ENCODE measurements at places on chromosomes 7 and 10. TPM values are rescaled to one million over a fixed set of nuclear protein-coding genes. Genes with fewer than 3 reads are reported as not detected.

- no peaks in the 10 kb centered on the region for H3K36me3 ChIP-seq
- H3K4me1 ChIP-seq = no peaks in the 10 kb centered on the region
- DNase-seq = no peak
- H3K27ac ChIP-seq = no peak overlapping the region
- H3K4me3 ChIP-seq = no peak overlapping the region
These were observed 78.8 kb upstream of the PRSS1 start for GRCh38 chr7:142670511-142670910.

GRCh38 chr7:152402384-152403250 is 33.2 kb downstream of the KMT2C start:
- peaks cover 19% of the 10 kb centered on the region for H3K36me3 ChIP-seq
- no peak overlapping the region for H3K27ac ChIP-seq
- H3K4me3 ChIP-seq = no peak overlapping the region
- no peak for DNase-seq

DNA sequence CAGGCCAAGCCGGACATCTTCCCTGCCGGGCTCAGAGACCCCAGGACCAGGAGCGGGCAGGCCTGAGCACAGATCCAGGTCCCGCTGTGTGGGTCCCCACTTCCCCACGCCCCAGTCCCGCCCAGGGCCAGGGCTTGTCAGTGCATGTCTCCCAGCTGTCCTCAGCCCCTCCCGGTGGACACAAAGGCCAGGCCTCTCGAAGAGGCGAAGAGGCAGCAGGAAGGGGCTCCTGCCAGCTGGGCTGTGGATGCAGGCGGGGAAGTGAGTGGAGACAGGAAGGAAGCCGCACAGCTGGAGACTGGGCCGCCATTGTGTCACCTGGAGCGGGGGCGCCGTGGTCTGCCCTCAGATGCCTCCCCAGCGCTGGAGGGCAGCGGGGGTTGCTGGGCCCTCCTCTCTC is 4.8 kb downstream of the GRIFIN start:
- no peak overlapping the region for H3K27ac ChIP-seq
- no peaks in the 10 kb centered on the region for H3K36me3 ChIP-seq
- peaks cover 2% of the 10 kb centered on the region for H3K4me1 ChIP-seq
- no peaks in the 10 kb centered on the region for H3K27me3 ChIP-seq
- peak; percentile 79 for DNase-seq

- no peak overlapping the region for H3K27ac ChIP-seq
- H3K4me3 ChIP-seq = no peak overlapping the region
- no peaks in the 10 kb centered on the region for H3K36me3 ChIP-seq
- H3K4me1 ChIP-seq = no peaks in the 10 kb centered on the region
- DNase-seq = no peak
These were observed 268.1 kb downstream of the PRKG1 start for GRCh38 chr10:51342381-51342780.

- no peak overlapping the region for H3K27ac ChIP-seq
- H3K36me3 ChIP-seq = no peaks in the 10 kb centered on the region
- H3K4me3 ChIP-seq = no peak overlapping the region
- no peaks in the 10 kb centered on the region for H3K4me1 ChIP-seq
- DNase-seq = no peak
These were observed 239.6 kb downstream of the PRKG1 start for GRCh38 chr10:51313773-51314478.

- H3K27me3 ChIP-seq = no peaks in the 10 kb centered on the region
- no peaks in the 10 kb centered on the region for H3K4me1 ChIP-seq
These were observed 14.0 kb downstream of the C10orf88 start for GRCh38 chr10:122939856-122940543.

DNA sequence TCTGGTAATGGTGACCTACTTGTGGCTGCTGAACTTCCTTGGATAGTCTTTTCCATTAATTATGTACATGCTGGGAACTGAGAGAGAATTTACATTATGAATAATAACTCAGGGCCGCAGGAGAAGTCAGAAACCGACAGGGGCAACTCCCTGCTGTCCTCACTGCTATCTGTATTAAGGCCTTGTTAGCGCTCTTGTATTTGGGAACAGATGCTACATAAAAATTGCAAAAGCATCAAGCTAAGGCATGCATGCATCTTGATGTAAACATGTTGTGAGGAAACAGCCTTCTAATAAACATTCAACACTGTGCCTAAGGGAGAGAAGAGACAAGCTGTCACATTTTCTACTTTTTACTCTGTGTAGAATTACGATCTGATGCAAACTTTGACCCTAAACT is 158.4 kb downstream of the PARD3 start:
- H3K27ac ChIP-seq = peak overlapping the region; percentile 4
- peaks cover 21% of the 10 kb centered on the region for H3K4me1 ChIP-seq
- no peak overlapping the region for H3K4me3 ChIP-seq
- no peaks in the 10 kb centered on the region for H3K36me3 ChIP-seq
- DNase-seq = no peak
- no peaks in the 10 kb centered on the region for H3K27me3 ChIP-seq

DNA sequence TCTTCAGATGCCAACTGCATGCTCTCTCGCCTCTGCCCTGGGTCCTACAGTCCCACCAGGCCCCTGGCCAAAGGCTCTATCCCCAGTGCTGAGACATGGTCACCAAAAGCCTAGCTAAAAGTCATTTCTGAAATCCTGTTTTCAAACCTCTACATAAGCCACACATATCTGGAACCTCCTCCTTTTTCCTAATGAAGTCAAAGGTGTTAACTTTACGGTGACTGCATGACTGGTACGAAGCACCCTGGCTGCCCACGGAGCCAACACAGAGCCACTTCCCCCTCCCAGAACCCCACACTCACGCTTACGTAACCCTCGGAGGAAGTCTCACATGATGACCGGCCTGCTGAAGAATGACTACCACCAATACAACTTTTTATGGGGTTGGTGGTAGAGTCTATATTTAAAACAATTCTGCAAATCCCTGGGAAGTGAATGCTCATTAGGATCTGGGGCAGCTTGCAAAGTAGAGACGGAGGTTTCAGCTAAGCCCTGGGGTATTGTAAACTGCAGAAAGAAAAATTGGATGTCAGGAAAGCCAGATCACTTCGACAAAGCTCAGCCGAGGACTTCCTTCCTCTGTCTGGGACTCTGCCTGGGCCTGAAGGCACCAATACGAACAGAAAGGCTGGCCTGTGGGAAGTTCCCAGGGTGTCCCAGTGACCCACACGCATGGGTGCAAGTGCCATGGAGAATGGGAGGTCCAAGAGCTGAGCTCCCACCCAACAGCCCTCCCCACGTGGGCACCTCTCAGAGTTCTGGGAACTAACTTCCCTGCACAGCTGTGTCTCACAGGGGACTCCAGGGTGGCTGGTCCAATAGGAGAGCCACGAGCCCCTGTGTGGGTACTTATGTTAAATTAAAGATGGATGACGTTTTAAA is 50.7 kb downstream of the PDGFA start:
- DNase-seq = no peak
- no peaks in the 10 kb centered on the region for H3K27me3 ChIP-seq
- H3K4me3 ChIP-seq = no peak overlapping the region
- no peak overlapping the region for H3K27ac ChIP-seq

DNA sequence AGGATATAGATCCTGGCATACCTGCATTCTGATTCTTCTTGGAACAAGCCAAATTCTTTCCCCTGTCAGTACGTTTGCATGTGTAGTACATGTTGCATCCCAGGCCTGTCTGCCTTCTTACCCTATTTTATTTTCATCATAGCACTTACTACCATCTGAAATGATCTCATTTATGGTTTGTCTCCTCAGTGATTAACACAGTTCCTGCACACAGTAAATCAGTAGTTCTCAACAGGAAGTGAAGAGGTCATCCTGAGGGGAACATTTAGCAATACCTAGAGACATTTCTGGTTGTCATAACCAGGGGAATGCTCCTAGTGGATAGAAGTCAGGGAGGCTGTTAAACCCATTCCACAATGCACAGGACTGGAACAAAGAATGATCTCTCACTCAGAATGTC is 38.2 kb upstream of the SLC26A4 start:
- H3K4me3 ChIP-seq = no peak overlapping the region
- no peaks in the 10 kb centered on the region for H3K27me3 ChIP-seq

- H3K4me1 ChIP-seq = no peaks in the 10 kb centered on the region
- no peak for DNase-seq
- H3K27ac ChIP-seq = no peak overlapping the region
These were observed 37.3 kb upstream of the MAP3K8 start for GRCh38 chr10:30396698-30397097.

DNA sequence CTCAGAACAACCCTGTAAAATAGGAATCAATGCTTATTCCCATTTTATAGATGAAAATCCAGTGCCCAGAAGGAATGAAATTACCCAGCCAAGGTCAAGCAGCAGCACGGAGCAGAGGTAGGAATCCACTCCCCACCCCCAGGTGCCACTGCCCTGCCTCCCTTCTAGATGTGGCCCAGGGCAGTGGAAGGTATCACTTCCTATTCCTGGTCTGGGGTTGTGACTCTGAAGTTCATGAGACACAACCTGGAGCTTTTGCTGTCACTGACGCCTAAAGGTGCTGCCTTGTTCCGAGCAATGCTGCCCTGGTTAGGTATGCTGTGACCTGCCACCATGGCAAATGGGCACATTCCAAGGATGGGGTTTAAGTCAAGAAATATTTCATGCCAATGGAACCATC is 53.6 kb downstream of the PIK3AP1 start:
- no peak for DNase-seq
- no peaks in the 10 kb centered on the region for H3K36me3 ChIP-seq
- no peak overlapping the region for H3K4me3 ChIP-seq
- H3K27ac ChIP-seq = no peak overlapping the region
- no peaks in the 10 kb centered on the region for H3K27me3 ChIP-seq

DNA sequence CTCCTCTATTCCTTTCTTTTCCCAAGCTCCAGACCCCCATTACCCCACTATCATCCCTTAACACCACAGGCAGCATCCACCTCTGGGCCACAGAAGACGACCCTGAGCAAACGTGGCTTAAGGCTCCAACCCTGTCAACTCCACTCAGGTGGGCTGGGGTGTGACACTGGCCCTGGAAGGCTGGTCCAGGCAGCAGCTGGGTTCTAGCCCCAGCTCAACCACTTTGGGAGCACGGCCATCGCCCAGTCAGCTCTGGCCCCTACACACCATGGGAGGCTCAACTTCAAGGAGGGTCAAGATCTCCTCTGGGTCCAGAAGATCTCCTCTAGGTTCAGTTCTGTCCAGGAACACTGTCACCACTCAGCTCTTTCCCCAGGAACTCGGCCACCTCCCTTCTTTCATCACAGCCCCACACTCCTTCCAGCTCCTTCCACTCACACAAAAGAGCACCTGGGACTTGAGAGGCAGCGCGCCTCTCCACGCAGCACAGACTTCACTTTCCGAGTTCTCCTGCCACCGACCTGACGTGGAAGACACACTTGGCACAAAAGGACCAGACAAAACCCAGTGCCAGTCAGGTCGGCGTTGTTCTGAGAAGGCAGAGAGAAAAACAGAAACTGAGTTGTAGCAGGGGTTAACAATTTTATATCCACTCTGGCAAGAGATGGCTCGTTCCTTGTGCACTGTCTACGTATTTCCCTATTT is 84.1 kb downstream of the CTBP2 start:
- H3K4me3 ChIP-seq = no peak overlapping the region
- H3K36me3 ChIP-seq = peaks cover 81% of the 10 kb centered on the region
- no peak overlapping the region for H3K27ac ChIP-seq
- DNase-seq = no peak

- no peak overlapping the region for H3K4me3 ChIP-seq
- no peaks in the 10 kb centered on the region for H3K27me3 ChIP-seq
- peaks cover 85% of the 10 kb centered on the region for H3K36me3 ChIP-seq
- no peak overlapping the region for H3K27ac ChIP-seq
- DNase-seq = no peak
- no peaks in the 10 kb centered on the region for H3K4me1 ChIP-seq
These were observed 18.9 kb downstream of the SUN1 start for GRCh38 chr7:851204-851603.

DNA sequence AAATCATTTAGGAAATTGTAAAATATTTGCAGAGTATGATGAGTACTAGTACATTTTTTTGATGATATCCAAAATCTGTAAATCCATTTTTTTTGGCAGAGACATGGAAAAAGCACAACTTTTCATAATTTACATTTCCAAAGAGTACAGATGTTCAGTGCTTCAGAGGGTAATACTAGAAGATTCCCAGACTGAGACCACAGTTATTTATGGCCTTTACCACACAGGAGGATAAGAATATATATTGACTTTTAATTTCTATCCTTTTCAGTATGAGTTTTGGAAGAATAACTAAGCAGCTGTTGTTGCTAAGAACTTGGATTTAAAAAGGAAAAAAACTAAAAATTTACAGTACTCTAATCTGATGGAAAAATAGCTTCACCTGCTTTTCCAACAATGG is 61.9 kb downstream of the HGF start:
- H3K4me1 ChIP-seq = 0 out of 2 replicates have a peak, but pooled peaks cover 3% of the 10 kb centered on the region
- H3K36me3 ChIP-seq = no peaks in the 10 kb centered on the region
- H3K27ac ChIP-seq = no peak overlapping the region
- no peak for DNase-seq
- H3K27me3 ChIP-seq = no peaks in the 10 kb centered on the region

DNA sequence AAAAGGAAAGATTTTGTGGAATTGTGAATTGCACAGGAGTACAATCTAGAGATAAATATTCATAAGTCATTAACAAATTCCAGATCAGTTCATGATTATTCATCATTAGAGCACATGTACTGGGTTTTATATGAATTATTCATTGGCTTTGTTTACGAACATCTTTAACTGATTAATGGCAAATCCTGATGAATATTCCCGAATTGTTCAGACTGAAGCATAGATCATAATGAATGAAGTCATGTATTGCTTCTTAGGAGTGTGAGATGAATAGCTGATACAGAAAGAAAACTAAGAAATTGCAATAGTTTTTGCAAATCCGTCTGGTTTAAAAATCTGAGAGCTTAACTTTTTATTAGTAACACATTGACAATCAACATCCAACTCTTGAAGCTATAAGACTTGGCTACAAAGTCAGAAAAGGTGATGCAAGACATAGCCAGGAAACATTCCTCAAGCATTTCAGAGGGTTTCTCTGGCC is 183.6 kb upstream of the DGKB start:
- no peak for DNase-seq
- H3K4me1 ChIP-seq = no peaks in the 10 kb centered on the region
- no peaks in the 10 kb centered on the region for H3K36me3 ChIP-seq

PHKG1 gene
- total RNA-seq = 0.64 TPM

WNT8B gene
- total RNA-seq = not detected

CDC14C gene
- not detected for total RNA-seq

PROSER2 gene
- 13.7 TPM for total RNA-seq

CYP3A7 gene
- total RNA-seq = not detected

FKBP6 gene
- total RNA-seq = not detected

SH2D4B gene
- not detected for total RNA-seq

C10orf67 gene
- total RNA-seq = not detected

NRP1 gene
- 4.1 TPM for total RNA-seq

PTPRZ1 gene
- total RNA-seq = 74.2 TPM

PNLIPRP1 gene
- not detected for total RNA-seq
